ENCODE measurements at places on chromosomes 3 and 15.
A peak's percentile ranks its signal among the peaks of the same experiment; 100 is the strongest.

GRCh38 chr3:8573342-8573926 lies 71.2 kb downstream of the SSUH2 start:
- H3K27me3 ChIP-seq, result no peaks in the 10 kb centered on the region
- H3K4me3 ChIP-seq, result no peak overlapping the region
- H3K27ac ChIP-seq, result no peak overlapping the region
- no peak for DNase-seq

- no peak overlapping the region for H3K27ac ChIP-seq
- H3K4me3 ChIP-seq, result no peak overlapping the region
- no peaks in the 10 kb centered on the region for H3K36me3 ChIP-seq
- no peak for DNase-seq
- H3K27me3 ChIP-seq, result no peaks in the 10 kb centered on the region
Measured at GRCh38 chr3:141346418-141346817, 21.9 kb upstream of the ZBTB38 start.

DNA sequence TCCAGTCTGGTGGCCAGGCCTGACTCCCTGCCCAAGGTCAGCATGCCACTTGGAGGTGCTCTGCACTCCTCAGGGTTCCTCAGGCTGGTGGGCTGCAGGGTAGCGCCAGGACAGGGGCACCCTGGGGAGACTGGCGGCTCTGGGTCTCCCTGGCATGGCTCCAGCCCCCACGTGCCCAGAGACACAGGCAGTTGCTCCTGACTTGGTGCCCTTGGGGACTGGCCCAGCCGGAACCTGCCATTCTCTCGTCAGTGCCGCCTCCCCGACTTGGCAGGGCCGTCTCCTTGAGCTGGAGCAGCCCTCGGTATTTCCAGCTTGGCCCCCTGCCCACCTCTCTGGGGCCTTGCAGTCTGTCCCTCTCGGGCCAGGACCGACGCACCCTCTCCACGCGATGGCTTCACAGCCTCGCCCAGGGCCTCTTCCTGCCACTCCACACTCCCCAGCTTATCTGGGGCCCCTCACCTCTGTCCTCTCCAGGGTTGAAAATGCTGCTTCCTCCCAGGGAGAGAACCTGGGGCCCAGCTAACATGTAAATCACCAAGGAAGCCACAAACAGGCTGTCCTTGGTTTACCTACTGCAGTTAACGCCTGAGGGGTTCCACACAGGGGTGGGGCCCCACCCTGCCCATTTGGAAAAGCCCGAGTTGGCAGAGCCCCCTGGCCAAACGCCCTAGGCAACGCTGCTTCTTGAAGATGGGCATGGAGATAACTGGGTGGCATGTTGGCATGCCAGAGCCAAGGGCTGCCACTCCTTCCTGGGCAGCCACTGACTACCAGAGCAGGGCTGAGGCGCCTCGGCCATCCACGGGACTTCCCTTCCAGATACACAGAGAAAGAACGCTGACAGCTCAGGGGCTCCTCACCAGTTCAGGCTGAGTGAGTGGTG lies 61.4 kb downstream of the SMAD6 start:
- no peak overlapping the region for H3K4me3 ChIP-seq
- H3K27me3 ChIP-seq, result no peaks in the 10 kb centered on the region
- peaks cover 58% of the 10 kb centered on the region for H3K4me1 ChIP-seq
- DNase-seq, result peak; percentile 90
- peak overlapping the region; percentile 69 for H3K27ac ChIP-seq
- no peaks in the 10 kb centered on the region for H3K36me3 ChIP-seq

- H3K4me3 ChIP-seq, result no peak overlapping the region
- DNase-seq, result no peak
- no peaks in the 10 kb centered on the region for H3K36me3 ChIP-seq
- no peaks in the 10 kb centered on the region for H3K4me1 ChIP-seq
Measured at GRCh38 chr15:95595759-95596158, 734.7 kb upstream of the NR2F2 start.

DNA sequence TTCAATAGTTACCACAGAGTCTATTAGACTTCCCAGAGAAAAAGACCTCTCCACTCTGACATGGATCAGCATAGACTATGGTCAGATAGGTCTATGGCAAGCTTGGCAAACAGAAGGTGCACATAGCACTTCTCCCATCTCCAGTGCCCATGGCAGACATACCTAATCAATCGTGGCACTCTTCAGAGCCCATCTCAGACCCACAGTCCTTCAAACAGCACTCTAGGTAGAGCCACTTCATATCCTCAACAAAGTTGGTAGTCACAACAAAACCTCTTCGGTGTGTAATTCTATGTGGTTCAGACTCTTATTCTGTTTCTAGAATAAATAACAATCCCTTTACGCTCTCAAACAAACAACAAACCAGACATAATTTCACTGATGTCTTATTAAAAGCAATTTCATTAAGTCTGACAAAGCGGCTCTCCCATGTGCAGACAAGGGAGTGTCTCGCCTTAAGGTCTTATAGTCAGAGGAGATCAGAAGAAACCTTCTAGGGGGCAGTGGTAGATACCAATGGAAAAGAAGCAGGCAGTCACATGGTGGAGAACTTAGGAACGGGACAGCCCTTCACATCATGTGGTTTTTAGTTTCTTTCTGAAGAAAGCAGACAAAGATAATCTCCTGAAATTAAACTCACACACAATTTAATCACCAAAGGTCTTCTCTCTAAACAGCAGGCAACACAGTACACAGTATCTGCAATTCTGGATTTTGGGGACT lies 483.4 kb downstream of the FOXP1 start:
- peaks cover 33% of the 10 kb centered on the region for H3K4me1 ChIP-seq
- no peaks in the 10 kb centered on the region for H3K36me3 ChIP-seq
- H3K4me3 ChIP-seq, result no peak overlapping the region
- no peaks in the 10 kb centered on the region for H3K27me3 ChIP-seq
- DNase-seq, result no peak

DNA sequence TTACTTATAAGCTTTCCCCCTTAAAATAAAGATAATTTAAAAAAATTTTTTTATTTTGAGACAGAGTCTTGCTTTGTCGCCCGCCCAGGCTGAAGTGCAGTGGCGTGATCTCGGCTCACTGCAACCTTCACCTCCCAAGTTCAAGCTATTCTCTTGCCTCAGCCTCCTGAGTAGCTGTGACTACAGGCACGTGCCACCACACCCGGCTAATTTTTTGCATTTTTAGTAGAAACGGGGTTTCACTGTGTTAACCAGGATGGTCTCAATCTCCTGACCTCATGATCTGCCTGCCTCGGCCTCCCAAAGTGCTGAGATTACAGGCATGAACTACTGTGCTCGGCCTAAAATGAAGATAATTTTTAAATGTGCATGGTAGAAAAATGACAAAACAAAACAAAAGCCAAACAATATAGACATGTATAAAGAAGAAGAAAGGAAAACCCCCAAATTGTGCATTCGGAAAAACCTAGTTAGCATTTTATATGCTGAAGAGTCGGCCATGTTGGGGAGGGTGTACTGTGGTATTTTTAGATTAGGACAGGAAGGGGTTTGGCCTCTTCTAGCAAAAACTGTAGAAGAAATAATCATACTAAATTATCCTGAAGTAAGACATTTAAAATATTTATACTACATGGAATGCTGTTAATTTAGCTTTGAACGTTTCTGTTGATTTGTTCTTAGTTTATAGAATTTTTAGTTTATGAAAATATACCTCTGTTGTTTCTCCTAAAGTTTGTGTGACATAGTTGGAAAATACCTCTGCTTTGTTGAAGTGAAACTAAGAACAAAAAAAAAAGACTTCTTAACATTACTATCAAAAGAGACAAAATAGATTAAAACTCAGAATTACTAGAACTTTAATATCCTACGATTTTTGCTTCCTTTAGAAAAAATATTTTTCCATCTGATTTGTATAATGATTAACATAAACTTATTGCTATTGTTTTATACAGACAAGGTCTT lies 7.4 kb downstream of the APPL1 start:
- H3K36me3 ChIP-seq, result peaks cover 20% of the 10 kb centered on the region
- no peak for DNase-seq
- H3K4me3 ChIP-seq, result no peak overlapping the region
- H3K27ac ChIP-seq, result no peak overlapping the region
- H3K4me1 ChIP-seq, result peaks cover 11% of the 10 kb centered on the region

GRCh38 chr3:81985996-81986723 lies 224.7 kb upstream of the GBE1 start:
- H3K27me3 ChIP-seq, result no peaks in the 10 kb centered on the region
- H3K4me1 ChIP-seq, result no peaks in the 10 kb centered on the region
- no peak for DNase-seq
- no peaks in the 10 kb centered on the region for H3K36me3 ChIP-seq

DNA sequence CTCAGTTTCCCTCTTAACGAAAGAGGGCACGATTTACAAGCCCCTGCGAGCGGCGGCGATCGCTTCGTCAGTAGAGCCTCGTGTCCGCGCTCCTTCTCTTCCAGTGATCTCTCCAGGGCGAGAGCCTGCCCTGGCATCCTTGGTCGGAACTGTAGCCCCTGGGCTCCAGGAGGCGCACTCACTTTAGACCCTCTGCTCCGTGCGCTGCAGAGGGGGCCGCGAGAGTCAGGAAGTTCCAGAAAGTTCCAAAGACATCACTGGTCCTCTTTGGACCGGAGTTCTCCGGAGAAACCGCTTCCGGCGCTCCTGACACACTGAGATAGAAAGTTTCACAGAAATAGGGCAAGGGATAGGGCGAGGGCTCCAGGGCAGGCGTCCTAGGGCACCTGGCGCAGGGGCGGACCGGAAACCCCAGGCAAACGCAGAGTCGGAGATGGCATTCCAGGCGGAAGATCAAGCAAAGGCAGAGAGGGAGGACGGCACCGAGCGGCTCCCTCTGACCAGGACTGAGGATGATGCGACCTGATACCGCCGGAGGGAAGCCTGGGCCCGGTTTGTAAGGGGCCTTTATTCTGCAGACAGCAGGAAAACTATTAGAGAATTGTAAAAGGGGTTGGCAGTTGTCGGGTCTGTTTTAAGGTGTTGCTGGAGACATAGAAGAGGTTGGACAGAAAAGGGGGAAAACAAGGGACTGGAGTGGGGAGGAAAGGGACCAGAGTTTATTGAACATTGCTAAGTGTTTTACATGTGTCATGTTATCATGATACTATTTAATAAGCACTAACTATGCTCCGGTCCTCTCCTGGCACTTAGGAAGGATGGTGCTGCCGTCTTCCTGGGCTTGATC lies 1.3 kb upstream of the CPEB1 start:
- H3K27ac ChIP-seq, result peak overlapping the region; percentile 20
- no peaks in the 10 kb centered on the region for H3K36me3 ChIP-seq
- H3K4me1 ChIP-seq, result peaks cover 28% of the 10 kb centered on the region
- DNase-seq, result no peak

DNA sequence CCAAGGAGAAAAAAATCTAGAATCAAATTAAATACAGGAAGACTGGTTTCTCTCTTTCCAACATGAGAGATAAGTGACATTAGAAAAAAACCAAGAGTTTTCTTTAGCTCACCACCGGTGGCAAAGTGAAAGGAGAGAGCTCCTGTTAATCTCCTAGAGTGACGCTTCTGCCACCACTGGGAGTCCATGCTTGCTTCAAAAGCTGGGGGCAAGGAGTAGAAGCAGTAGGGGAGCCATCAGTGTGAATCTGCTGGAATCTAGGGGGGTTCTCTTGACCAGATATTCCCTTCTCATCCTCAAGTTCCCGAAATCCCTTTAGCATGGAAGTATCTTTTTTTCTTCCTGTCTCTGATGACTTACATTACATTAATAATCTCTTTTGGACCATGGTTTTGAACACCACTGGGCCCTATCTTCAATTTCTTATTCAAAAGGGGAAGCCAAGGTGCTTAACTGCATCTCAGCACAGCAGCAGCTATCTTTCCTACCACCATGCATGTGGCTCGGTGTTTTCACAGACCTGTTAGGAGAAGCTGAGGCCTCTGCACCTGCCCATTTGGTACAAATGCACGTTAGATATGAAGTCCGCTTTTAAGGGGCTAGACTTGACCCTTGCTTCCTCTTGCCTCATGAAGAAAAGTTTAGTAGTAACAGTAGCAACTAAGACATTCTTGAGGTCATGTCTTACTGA lies 6.6 kb upstream of the ICE2 start:
- H3K4me1 ChIP-seq, result peaks cover 4% of the 10 kb centered on the region
- H3K27me3 ChIP-seq, result no peaks in the 10 kb centered on the region
- H3K4me3 ChIP-seq, result no peak overlapping the region
- H3K36me3 ChIP-seq, result peaks cover 4% of the 10 kb centered on the region
- no peak for DNase-seq

- H3K4me1 ChIP-seq, result no peaks in the 10 kb centered on the region
- no peak overlapping the region for H3K27ac ChIP-seq
- H3K27me3 ChIP-seq, result no peaks in the 10 kb centered on the region
- no peak overlapping the region for H3K4me3 ChIP-seq
- H3K36me3 ChIP-seq, result no peaks in the 10 kb centered on the region
Measured at GRCh38 chr3:494190-494589, 297.6 kb downstream of the CHL1 start.

GRCh38 chr3:131551761-131552160 lies 49.0 kb upstream of the MRPL3 start:
- H3K27ac ChIP-seq, result no peak overlapping the region

- H3K4me1 ChIP-seq, result peaks cover 8% of the 10 kb centered on the region
- H3K27me3 ChIP-seq, result peaks cover 3% of the 10 kb centered on the region
- no peak overlapping the region for H3K4me3 ChIP-seq
Measured at GRCh38 chr15:100764778-100765466, 114.7 kb upstream of the ALDH1A3 start.

DNA sequence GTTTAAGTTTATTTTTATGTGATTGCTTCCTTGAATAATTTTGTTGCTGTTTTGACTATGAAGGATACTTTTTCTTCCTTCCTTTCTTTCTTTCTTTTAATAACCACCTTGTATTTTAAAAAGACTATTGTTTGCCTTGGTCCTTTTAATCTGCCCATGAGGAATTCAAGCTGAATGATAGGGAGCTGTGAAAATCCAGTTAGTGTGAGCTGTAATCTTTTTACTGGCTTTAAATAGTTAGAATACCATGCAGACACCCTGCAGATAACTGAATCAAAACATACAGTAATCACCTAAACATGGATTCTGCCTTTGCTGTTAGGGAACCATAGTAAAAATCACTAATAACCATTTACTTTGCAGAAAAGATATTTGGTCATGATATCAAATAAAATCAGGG lies 110.7 kb downstream of the RSRC1 start:
- no peak overlapping the region for H3K4me3 ChIP-seq
- no peak for DNase-seq
- H3K27ac ChIP-seq, result no peak overlapping the region
- no peaks in the 10 kb centered on the region for H3K27me3 ChIP-seq
- H3K4me1 ChIP-seq, result no peaks in the 10 kb centered on the region

- no peak overlapping the region for H3K27ac ChIP-seq
- H3K4me1 ChIP-seq, result no peaks in the 10 kb centered on the region
- DNase-seq, result no peak
- no peak overlapping the region for H3K4me3 ChIP-seq
Measured at GRCh38 chr15:69517052-69517451, 64.4 kb downstream of the RPLP1 start.

GRCh38 chr3:46463868-46464241 lies 850 bp downstream of the LTF start:
- peaks cover 6% of the 10 kb centered on the region for H3K4me1 ChIP-seq
- H3K36me3 ChIP-seq, result no peaks in the 10 kb centered on the region
- no peak overlapping the region for H3K4me3 ChIP-seq
- no peak for DNase-seq
- H3K27ac ChIP-seq, result no peak overlapping the region

- no peak overlapping the region for H3K4me3 ChIP-seq
- DNase-seq, result no peak
- H3K4me1 ChIP-seq, result no peaks in the 10 kb centered on the region
- no peaks in the 10 kb centered on the region for H3K36me3 ChIP-seq
- peaks cover 19% of the 10 kb centered on the region for H3K27me3 ChIP-seq
Measured at GRCh38 chr3:64494526-64494925, 193.3 kb downstream of the ADAMTS9 start.

GRCh38 chr3:55662683-55663082 lies 175.6 kb upstream of the WNT5A start:
- H3K36me3 ChIP-seq, result no peaks in the 10 kb centered on the region
- DNase-seq, result no peak
- H3K27me3 ChIP-seq, result no peaks in the 10 kb centered on the region
- peaks cover 8% of the 10 kb centered on the region for H3K4me1 ChIP-seq
